Epithelial cell of alveolus of lung (primary cell): ENCODE measurements at places on chromosomes 6 and 20. TPM values are rescaled to one million over a fixed set of nuclear protein-coding genes. Genes with fewer than 3 reads are reported as not detected.

Gene ZNF322
- total RNA-seq: 11.9 and 18.4 TPM in 2 replicates

Gene UBE2C
- total RNA-seq: 65.5 and 110 TPM in 2 replicates

Gene CST4
- total RNA-seq: 0.78 TPM in 1 of 2 replicates, not detected in the other

Gene ROS1
- 0.08 and 1.4 TPM in 2 replicates for total RNA-seq

Gene NOL7
- 50.5 and 70.2 TPM in 2 replicates for total RNA-seq

Gene MICB
- total RNA-seq: 1.8 and 23.1 TPM in 2 replicates

Gene SPO11
- total RNA-seq: not detected in 2 replicates

Gene OOEP
- total RNA-seq: 0.78 TPM in 1 of 2 replicates, not detected in the other

Gene AVP
- total RNA-seq: not detected in 2 replicates

Gene BHLHE23
- not detected in 2 replicates for total RNA-seq

Gene AKIRIN2
- 23.0 and 30.3 TPM in 2 replicates for total RNA-seq
